ENCODE measurements at places on chromosomes 1 and 21.

DNA sequence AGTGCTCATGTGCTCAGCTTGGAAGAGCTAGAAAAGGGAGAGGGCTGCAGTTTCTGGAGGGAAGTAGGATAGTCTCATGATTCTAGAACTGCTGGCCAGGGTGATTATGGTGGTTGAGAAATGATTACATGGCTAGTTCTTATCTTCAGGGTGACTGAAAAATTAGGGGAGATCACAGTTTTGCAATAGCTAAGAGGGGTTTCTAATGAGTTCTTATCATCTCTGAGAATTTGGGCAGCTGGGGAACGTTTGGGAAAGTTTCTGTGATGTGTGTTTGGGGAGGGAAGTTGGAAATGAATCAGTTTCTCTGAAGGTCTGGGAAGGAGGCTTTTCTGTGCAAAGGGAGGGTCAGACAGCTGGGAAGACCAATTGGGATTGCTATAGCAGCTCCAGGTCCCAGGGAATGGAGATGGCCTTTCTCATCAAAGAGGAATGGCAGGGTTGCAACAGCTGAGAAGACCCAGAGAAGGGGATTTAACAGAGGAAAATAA, 7.6 kb upstream of the RHOU start:
- DNase-seq: no peak

GRCh38 chr21:40235528-40235927, 368.3 kb downstream of the PCP4 start:
- DNase-seq: no peak

DNA sequence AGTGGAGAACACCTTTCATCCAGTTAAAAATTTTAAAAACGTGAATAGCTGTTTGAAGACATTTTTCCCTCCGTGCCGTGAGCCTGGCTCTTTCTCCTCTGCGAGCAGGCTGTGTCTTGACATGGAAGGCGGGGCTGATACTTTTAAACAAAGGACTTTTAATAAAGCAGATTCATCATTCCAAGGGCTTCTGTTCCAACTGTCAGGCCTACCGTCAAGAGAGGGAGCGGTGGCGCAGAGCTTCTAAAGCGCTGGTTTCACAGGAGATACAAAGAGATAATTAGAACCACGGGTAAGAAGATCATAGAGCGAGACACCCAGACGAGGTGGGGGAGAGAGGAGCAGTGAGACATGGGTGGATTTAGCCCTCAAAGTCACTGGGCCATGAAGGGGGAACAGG, 247.4 kb upstream of the C1orf174 start:
- DNase-seq: no peak

- no peak for DNase-seq
Observed at GRCh38 chr1:105359457-105359856, 1609.8 kb downstream of the AMY1C start.

GRCh38 chr1:63328122-63328521, 5.8 kb downstream of the FOXD3 start:
- DNase-seq: no peak

DNA sequence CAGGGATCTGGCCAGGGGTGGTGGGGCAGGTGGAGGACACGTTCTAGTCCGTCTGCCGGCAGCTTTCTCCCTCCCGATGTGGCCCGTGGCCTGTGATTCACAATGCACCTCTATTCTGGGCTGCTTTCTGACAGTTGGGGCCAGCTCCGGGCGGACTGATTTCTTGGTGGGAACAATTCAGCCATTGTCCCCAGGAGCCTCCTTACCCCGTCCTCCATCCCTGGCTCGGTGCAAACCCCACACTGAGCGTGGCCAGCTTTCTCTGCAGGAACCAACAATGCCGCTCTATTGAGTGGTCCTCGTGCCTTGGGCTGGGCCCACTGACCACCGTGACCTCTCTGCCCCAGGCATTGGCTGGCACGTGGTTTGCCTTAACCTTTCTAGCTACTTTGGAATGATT, 29.7 kb downstream of the PADI2 start:
- DNase-seq: no peak

DNA sequence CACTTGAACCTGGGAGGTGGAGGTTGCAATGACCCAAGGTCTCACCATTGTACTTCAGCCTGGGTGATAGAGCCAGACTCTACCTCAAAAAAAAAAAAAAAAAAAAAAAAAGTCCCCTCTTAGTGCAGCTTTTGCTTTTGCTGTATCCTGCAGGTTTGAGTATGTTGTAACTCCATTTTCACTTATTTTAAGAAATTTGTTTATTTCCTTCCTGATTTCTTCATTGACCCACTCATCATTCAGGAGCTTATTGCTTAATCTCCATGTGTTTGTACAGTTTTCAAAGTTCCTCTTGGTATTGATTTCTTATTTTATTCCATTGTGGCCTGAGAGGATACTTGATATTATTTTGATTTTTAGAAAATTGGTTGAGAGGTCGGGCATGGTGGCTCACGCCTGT, 50.9 kb upstream of the AK4 start:
- DNase-seq: no peak

Measured in activated CD8-positive, alpha-beta memory T cell treated with anti-CD3 and anti-CD28 coated beads for 48 hours (primary cell).